Cerebellar nuclear complex (tissue), 1 donor: ENCODE measurements at places on chromosomes 13 and 19.

GRCh38 chr19:48711106-48711662 is 8.3 kb downstream of the MAMSTR start:
- DNase-seq, result no peak

DNA sequence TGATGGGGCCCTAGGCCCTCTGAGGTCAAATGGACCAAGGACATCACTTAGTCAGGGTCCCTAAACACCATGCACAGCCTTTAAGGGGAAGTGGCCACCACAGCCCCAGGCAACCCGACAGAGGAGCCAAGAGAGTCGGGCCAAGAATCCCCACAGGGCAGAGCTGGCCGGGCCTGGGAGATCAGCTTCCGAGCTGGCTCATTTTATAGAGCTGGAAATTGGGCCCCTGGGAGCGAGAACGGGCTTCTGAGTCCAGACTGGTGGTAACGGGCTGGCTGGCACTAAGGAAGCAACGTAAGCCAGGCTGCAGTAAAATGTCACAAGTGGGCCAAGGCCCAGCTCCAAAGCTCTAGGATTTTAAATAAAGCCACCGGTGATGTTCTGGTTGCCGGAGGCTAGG is 51.1 kb downstream of the HSPH1 start:
- DNase-seq, result no peak

DNA sequence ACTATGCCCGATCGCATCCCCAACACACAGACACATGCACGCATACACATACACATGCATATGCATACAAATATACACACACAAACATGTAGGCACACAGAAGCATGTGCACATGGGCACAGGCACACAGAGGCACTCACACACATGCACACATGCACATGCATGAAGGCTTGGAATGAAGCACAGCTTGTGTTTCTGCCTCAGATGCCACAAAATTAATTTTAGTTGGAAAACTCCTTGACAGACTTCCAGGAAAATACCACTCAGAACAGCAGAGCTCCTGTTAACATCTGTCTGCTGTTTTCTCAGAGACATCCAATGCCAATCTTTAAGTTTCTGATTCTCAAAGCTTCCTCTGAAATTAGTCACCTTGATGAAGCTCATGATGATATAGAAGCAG is 532.7 kb downstream of the RFC3 start:
- DNase-seq, result no peak

DNA sequence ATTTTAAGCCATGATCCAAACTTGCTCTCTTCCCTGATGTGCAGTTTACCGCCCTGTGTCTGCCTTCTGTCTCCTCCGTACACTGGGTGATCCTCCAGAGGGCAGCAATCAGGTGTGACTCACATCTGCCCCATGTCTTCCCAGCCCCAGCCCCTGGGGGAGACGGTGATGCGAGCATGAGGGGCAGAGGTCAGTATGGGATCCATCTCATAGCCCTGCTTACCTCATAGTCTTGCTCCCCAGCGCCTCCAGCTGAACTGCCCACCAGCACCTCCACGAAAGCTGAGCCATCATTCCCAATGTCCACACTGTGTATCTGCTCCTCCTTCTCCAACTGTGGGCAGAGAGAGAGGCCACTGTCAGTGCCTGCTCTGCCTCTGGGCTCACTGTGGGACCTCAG is 14.6 kb downstream of the XRCC1 start:
- no peak for DNase-seq

DNA sequence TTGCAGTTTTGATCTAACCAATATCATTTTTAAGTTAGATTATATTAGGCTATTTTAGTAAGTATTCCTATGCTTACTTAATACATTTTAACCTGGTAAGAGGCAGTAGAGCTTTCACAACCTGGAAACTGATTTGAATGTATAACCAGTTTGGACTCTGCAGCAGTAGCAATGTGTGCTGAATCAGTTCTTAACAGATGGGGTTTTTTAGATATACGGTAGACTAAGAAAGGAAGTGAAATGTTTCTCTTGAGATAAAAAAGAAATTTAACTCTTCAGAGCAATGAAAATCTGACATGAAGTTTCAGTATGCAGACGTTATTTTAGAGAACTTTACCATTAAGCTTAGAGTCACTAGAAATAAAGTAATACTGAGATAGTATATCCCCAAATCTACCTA is 2.7 kb downstream of the NBEA start:
- DNase-seq, result no peak
